Non-pigmented ciliary epithelial cell (primary cell): ENCODE measurements at places on chromosomes 6 and 20.

GRCh38 chr20:37955511-37955910, 52.6 kb downstream of the VSTM2L start:
- DNase-seq = no peak

DNA sequence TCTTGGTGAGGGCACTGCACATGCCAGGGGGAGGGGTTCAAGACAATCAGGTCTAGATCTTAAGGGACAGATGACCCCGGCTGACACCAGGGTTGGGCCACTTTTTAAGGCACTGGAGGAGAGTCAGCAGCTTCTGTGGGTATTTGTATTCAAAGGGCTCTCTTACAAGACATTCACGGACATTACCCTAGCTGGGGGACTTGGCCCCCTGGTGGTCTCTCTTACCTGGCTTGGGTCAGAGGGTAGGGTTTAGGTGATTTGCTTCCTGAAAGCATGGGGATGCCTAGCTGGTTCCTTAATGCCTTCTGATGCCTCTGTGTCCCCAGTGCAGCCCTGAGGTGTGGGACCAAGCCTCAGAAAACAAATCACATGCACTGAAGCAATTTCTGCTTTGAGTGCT, 354.7 kb downstream of the CDC5L start:
- DNase-seq = no peak

DNA sequence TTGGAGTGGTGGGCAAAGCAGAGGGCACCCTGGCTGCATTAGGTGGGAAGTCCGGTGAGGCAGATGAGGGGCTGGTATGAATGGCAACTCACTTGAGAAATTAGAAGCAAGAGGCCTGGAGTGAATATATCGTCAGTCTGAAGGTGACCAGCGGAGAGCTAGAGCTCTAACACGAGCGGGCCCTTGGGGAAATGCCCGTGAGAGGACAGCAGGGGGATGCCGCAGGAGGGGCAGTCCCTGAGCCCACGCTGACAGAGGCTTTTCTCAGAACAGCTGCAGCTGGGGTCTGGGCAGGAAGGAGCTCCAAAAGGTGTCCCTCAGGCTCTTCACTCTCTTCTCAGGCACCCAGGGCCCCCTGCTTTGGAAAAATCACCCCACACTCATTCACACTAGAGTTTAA, 32.0 kb upstream of the CD93 start:
- no peak for DNase-seq

DNA sequence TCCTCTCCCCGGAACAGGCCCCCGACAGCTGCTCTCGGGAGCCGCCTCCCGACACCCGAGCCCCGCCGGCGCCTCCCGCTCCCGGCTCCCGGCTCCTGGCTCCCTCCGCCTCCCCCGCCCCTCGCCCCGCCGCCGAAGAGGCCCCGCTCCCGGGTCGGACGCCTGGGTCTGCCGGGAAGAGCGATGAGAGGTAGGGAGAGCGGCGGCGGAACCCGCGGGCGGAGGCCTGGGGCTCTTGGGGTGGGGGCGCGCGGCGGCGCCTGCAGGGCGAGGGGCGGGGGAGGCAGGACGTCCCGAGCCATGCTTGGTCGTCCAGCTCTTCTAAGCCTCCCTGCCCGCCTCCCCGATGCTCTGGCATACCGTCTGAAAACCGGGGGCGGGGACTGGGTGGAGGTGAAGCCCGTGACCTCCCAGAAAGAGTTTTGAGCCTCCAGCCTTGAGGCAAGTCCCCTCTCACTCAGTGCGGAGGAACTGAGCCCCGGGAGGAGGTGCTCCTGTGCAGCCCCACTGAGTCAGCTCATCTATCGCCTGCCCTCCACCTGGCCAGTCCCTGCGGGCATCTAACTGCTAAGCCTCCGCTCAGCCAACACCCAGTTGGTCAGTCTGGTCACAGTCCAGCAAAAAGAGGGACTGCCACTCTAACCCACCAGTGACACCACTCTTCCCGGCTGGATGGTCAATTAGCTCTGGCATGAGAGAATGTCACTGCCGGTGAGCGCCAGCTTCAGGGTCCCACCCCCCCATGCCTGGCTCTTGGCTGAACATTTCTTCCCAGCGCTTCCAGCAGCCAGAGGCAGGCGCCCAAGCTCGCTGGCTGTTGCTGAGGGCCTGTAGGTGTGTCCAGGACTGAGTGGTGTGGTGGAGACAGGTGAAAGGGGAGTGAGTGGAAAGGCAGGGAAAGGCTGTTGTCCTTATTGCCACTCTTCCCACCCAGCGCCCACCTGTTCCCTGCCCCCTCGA, 482 bp downstream of the DDR1 start:
- DNase-seq = no peak

- peak; percentile 61 for DNase-seq
These were observed 11.3 kb downstream of the TFAP2A start for GRCh38 chr6:10403385-10404106.

DNA sequence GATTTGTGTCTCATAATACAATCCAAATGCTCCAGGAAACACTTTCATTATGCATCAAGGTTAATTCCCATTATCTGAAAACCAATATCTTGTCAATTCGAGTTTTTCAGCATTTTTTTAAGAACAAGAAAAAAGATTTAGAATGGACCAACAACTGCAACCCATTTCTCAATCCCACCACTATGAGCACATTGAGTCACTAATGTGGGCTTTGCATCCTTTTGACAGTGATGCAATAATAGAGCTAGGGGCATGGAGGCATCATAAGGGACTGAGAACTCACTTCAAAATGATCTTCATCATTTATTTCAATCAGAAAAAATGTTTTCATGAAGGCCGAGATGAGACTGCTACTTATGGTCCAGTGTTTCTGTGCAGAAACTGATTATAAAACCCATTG, 74.8 kb upstream of the DEFB112 start:
- no peak for DNase-seq

- no peak for DNase-seq
These were observed 63.7 kb downstream of the SH3BGRL2 start for GRCh38 chr6:79694623-79695343.

- DNase-seq = no peak
These were observed 549.4 kb upstream of the SYNCRIP start for GRCh38 chr6:86192123-86192522.

GRCh38 chr20:51338692-51339440, 203.7 kb downstream of the NFATC2 start:
- peak; percentile 84 for DNase-seq

- no peak for DNase-seq
These were observed 151.3 kb downstream of the RALGAPA2 start for GRCh38 chr20:20561172-20561571.

GRCh38 chr6:1542764-1543163, 67.0 kb upstream of the FOXC1 start:
- no peak for DNase-seq

GRCh38 chr20:20079102-20079784, 26.9 kb downstream of the CFAP61 start:
- DNase-seq = no peak

DNA sequence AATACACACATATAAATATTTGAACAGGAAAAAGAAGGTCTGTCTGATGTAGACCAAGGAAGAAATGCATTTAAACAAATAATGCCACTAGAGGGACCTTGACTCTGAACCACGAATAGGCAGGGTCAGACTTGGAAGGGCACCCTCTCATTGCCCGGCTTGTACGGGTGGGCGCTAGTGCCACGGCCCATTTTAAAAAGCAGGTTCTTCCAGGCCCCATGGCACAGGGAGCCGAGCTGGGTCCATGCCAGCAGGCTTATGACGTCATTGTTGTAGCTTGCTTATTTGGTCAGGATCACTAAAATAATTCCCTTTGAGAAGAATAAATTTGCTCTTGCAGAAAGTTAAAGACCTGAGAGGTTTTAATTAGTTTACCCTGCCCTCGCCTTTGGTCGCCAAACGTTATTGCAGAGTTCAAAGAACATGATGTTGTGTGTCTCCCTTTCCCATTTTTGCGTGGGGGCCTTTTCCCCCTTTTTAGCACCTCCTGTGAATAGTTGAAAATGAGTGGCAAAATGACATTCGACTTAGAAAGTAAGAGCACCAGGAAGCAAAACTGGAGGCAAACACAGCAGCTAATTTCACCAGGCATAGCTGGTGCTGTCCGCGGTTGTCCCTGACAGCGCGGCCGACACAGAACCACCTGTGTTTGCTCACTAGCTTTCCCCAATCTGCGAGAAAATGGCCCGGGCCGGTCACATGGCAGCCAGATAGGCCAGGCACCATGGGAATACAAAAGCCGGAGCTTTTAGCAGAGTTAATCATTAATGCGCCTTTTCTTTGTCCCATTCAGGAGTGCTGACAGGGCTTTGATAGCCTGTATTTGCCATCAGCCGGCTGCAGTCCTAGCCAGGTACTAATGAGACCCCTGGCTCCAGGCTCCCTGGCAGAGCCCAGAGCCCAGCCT, 93.8 kb downstream of the FOXA2 start:
- DNase-seq = no peak

DNA sequence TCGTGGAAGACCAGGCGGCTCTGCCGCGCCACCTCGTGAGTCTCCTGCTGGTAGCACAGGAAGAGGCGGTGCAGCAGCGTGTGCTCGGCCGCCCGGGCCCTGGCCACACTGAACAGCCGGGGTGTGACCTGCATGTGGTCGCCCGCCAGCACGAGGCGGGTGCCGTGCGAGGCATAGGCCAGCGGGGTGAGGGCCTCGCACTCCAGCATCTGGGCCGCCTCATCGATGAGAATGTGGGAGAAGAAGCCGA, 7.0 kb downstream of the HELZ2 start:
- no peak for DNase-seq

- no peak for DNase-seq
These were observed 85.5 kb downstream of the BMP6 start for GRCh38 chr6:7811441-7811840.

DNA sequence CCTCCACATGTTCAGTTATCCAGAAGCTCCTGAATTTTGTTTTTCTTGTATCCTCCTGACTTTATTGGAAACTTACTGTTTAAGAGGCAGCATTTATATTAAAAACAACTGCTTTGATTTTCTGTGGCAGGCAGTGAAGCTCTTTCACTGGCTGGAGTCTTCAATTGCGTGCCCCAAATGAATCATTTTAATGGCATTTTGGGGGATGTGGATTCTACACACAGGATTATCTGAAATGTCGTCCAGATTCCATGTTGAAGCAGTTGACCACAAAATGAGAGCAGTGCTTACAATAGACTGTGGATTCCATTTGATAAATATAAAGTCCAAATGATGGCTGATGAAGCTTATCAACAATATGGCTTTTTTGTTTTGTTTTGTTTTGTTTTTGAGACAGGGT, 41.0 kb upstream of the HIVEP1 start:
- peak; percentile 86 for DNase-seq

DNA sequence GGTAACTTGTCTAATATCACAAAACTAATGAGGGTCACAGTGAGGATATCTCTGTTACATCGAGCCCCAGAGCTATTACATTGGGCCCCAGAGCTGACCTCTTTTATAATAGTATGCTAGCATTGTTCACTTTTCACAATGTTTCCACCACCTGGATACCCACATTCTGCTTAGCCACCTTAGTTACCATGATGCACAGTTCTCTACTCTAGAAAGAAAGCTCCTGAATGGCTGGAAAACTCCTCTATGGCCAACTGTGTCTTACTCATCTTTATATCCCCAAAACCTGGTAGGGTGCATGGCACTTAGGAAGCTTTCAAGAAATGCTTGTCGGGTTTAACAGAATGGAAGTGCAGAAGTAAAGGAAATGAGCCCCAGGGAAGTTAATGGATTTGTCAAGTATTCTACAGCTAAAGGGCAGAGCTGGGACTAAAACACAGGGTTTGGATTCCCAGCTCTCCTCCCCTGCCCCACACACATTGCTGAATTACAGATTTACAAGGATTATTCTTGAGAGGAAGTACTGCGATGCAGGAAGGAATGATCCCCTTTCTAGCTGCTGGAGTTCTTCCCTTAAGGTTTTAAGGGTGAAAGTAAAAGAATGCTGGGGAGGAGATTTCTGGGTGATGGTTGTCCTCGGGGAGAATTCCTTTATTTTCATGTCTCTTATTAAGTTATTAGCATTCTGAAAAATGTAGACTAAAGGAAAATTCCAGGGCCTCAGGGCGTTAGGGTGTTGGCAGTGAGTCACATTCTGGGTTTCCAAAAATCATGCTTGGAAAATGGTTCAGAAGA, 16.1 kb upstream of the HINT3 start:
- DNase-seq = no peak

- no peak for DNase-seq
These were observed 97.2 kb downstream of the TMEM242 start for GRCh38 chr6:157226026-157226625.

- DNase-seq = no peak
These were observed 4.4 kb downstream of the NCOA5 start for GRCh38 chr20:46085179-46085851.

- DNase-seq = no peak
These were observed 81.3 kb downstream of the HMGCLL1 start for GRCh38 chr6:55497694-55498093.

DNA sequence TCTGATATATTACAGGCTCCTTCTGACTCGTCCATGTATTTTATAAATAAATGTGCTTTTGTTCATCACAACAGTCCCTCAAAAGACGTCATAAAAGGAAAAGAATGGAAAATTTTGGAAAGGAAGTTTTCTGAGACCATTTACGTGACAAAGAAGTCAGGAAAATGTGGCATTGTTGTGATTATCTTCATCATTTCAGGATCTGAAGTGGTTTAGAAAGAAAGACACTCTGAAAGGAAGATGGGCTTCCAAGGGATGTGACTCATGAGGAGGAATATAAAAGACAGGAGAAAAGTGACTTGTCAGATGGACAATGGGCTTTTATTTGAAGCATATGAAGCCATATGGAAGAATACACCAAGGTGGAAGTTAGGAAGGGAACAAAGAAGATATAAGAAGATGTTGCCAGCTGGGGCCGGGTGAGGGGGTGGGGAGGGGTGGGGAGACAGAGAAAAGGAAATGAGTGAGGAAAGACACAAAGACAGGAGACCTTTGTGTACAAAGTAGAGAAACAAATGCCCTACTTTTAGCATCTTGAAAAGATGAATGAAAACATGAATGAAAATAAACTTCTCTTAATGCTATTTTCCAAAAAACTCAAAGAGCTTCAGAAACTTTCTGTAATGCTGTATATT, 190.3 kb upstream of the PREP start:
- DNase-seq = no peak

- no peak for DNase-seq
These were observed 201.4 kb upstream of the HDDC2 start for GRCh38 chr6:125503181-125503580.

- no peak for DNase-seq
These were observed 14.5 kb downstream of the HSPA1B start for GRCh38 chr6:31842053-31842452.

DNA sequence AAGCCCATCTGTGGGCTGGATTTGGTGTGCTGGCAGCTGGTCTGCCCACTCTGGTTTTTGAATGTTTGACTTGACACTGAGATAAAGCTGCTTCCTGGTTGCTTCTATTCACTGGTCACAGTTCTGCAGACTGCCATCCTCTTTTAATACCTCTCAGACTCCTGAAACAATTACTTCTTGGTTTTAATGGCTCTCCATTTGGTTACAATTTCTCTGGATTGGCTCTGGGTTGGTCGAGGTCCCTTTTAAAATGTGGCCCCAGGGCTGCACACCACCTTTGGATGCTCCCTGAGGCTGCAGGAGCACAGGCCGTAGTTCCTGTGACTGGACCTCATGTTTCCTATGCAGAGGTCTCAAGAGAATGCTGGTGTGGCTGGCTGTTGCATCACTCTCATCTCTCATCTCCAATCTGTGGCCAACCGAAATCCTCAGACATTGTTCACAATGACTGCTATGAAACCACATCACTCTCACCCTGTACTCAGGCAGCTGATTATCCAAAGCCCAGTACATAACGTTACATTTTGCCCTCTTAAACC, 98.5 kb downstream of the INSM1 start:
- DNase-seq = peak; percentile 56
